Fibroblast of skin of right biceps (primary cell): ENCODE measurements at places on chromosomes 11 and 22.
A peak's percentile ranks its signal among the peaks of the same experiment; 100 is the strongest.

- no peak for DNase-seq
Measured at GRCh38 chr11:123135863-123136446, 59.1 kb downstream of the CLMP start.

DNA sequence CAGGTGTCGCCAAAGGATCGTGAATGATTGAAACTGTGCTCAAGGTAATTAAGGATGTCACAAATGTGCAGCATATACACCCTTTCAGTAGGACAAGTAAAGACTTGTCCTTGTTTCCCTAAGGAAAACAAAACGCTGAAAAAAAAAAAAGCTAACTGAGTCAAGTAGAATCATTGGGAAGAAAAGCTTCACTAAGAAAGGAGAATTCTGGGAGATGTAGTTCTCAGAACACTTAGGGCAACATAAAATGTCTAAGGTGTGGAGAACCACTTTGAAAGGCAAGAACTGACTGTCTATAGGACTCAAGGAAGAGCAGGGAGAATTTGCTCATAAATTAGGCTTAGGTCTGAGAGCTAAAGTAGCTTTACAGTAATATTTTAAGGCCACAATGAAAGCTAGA, 2.9 kb upstream of the OR5T1 start:
- no peak for DNase-seq

GRCh38 chr22:30720263-30720837, 25.7 kb downstream of the OSBP2 start:
- DNase-seq, result no peak

DNA sequence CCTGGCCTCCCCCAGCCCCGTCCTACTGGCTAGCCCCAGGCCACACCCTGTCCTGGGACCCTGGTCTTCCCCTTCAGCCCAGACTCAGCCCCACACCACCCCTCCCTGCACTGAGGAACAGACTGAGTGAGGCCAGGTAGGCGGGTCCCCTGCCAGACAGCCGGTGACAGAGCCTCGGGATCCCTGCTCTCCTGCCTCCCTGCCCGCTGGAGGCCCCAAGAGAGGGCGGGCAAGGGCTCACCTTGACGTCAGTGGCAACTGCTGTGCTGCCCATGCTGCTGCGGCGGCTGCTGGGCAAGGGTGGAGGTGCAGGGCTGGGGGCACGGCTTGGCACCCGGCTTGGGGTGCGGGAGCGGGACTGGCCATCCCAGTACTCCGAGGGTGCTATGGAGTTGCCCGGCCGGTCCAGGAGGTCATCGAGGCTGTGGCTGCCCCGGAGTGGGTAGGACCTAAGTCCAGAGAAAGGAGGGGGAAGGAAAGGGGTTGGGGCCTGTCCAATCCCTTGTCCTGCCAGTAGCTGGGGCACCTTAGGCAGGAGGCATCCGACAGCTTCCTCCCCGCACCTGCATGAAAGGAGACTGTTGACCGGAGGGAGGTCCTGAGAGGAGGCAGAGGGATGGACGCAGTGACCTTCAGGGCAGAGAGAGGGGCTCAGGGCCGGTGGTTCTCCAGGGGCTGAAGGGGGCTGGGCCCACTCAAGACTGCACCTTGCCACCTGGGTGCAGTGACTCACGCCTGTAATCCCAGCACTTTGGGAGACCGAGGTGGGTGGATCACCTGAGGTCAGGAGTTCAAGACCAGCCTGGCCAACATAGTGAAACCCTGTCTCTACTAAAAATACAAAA, 2.2 kb upstream of the SLC16A8 start:
- no peak for DNase-seq

GRCh38 chr11:69157822-69158231, 2.1 kb downstream of the SMIM38 start:
- DNase-seq, result no peak

GRCh38 chr22:44332946-44333345, 20.2 kb upstream of the SHISAL1 start:
- DNase-seq, result no peak

- peak; percentile 87 for DNase-seq
Measured at GRCh38 chr11:126480410-126481302, 125.2 kb downstream of the ST3GAL4 start.

GRCh38 chr22:22884010-22884887, 3.4 kb upstream of the IGLL5 start:
- peak; percentile 29 for DNase-seq

DNA sequence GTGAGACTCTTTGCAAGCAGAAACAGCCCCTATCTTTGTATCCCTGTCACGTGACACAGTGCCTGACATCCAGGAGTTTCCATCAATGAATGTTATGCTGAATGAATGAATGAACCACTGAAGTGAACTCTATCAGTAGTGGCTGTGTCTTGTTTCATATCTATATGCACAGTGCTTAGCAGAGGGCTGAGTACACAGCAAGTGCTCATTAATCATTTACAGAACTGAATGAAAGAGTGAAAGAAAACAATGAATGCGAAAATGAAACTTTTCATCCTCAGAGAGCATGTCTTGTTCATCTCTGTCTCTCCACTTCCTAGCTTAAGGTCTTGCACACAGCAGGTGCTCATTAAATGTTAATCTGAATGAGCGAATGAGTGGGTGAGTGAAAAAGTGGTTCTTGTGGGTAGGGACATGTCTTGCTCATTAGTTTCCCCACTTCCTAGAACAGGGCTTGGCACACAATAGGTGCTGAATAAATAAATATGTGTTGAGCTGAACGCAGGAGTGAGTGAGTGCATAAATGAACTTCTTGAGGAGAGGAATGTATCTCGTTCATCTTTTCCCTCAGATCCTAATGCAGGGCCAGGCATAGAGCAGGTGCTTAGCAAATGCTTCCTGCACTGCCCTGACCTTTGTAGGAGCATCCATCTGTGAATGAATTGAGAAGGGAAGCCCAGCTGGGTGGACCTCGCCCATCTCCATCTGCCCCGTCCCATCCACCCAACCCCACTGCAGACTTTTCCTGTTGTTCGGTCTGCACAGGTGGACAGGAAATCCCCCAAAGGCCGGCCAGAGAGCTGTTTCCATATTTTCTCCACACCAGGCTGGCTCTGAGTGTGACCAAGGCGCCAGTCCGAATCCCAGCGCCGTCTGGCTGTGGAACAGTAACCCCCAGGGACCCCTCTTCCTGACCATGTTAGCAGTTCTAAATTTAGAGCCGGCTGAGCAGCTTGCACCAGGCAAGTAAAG, 113.4 kb upstream of the CRYBB3 start:
- no peak for DNase-seq
